ENCODE measurements at places on chromosomes 5 and 9.

DNA sequence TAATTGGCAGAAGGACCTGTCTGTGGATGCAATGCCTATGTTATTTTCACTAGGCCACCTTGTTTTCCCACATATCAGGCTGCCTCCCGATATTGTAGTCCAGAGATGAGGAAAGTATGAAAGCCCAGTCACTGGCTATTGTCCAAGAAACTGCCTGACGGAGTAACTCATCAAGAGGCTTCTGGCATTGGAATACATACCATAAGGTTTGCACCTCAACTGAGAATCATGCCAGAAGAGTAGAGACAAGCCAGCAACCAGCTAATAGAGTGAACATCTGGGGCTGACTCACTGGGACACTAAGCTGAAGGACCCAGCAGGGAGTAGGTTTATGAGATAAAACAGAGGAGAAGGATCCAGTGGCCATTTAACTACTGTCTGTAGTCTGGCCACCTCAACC lies 137.2 kb upstream of the FST start:
- peak; percentile 66 for DNase-seq

GRCh38 chr5:64947031-64947430 lies 178.3 kb downstream of the CWC27 start:
- no peak for DNase-seq

DNA sequence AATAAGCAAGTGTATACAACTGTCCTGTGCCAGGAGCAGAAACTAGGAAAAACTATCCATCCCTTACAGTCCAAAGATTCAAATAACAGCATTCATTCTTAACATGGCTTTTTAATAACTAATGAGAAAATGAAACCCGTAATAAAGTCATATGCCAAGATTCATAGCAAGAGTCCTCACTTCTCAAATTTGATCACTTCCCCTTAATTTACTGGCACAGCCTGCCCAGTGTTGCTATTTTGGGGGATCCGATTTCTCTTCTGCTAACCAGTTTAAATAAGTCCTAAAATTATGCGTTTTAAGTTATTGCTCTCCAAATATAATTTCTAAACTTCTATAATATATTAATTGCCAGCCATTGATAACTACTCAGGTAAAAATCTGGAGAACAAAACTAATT lies 177.0 kb upstream of the PTGER4 start:
- no peak for DNase-seq

DNA sequence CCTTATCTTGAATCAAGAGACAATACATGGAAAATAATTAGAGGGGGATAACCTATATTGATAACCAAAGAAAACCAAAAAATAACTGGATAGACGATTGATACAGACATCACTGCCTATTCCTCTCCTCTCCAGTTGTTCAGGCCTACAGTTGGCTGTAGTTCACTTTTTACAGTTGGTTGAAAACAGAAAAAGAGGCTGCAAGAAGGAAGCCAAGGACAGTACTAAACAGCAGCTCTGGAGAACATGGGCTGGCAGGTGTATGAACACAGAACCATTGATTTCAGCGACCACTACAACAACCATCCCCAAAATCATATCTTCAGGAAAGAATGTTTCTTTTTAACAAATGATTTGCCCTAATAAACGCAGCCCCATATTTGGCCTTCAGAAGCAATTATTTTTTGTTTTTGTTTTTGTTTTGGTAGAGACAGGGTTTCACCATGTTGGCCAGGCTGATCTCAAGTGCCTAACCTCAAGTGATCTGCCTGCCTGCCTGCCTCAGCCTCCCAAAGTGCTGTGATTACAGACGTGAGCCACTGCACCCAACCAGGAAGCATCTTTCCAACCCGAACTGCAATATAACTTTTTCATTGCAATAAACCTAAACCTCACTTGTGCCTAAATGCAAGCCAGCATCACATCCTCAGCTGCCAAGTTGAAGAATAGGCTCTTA lies 64.3 kb downstream of the MLLT3 start:
- DNase-seq = no peak

- DNase-seq = no peak
Measured at GRCh38 chr5:135040034-135040332, 6.0 kb upstream of the PITX1 start.

- no peak for DNase-seq
Measured at GRCh38 chr5:73298772-73299630, 126.0 kb downstream of the TMEM174 start.

GRCh38 chr5:141484641-141485311 lies at the start of gene PCDHGC4:
Gene PCDHGC4, plus strand, starts transcription at chr5:141485030. Its CDS starts 144 bp downstream, at chr5:141485174.
- DNase-seq = no peak

DNA sequence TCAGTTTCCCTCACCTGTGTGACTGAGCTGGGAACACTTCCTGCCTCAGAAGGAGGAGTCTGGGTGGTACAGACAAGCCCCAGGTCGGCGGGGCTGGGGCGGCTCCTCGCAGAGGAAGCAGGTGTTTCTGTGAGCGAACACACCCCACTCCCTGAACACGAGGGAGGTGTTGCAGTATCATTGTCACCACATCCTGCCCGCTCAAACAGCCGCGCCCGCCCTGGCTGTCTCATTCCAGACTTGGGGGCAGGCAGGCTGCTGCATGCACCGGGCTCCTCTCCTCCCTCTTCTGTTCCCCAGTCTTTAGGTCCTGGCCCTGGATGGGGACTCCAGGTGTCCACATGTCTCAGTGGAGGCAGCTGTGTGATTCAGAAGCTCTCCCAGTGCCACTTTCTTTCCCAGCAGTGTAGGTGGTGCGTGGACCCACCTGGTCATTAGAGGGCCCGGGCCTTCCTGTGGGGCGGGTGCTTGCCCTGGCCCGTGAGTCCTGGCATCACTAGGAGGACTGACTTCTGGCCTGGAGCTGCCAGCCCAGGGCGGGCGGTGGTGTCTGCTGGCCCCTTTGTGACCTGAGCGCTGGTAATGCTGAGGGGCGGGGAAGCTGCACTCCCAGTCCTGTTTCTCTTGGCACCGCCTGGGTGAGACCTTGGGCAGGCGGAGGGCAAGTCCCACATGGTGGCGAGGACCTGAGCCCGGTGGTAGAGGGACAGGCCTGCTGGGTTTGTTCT lies 18.3 kb upstream of the PHYHD1 start:
- DNase-seq = no peak

GRCh38 chr9:134590240-134591081 lies 51.1 kb upstream of the COL5A1 start:
- DNase-seq = no peak

DNA sequence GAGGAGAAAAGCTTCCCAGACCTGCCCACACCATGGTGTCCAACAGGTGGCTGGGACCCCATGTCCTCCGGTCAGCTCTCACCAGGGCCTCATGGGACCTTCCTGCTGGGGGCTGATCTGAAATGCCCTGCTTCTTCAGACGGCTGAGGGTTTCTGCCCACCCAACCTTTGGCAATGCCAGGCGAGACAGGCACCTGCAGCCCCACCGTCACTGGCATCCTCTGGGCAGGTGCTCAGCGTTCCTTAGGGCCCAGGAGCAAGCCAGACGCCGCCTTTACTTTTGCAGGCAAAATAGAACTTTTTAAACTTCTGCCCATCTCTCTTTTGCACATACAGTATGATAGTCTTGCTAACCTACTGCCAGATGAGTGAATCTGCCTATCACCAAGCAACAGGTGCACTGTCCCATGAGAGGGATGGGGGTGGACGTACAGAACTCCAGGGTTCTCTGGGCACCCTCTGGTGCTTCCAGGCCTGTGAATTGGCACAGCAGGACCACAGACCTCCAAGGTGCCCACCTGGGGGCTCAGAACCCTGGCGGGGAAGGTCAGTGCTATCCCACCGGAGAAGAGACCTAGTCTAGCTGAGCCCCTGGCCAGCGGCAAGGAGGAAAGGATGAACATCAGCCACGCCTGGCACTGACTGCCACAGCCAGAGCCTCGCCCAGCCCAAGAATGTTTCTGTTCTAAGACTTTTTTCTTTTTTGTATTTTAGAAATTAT lies 7.5 kb downstream of the OBP2B start:
- no peak for DNase-seq

DNA sequence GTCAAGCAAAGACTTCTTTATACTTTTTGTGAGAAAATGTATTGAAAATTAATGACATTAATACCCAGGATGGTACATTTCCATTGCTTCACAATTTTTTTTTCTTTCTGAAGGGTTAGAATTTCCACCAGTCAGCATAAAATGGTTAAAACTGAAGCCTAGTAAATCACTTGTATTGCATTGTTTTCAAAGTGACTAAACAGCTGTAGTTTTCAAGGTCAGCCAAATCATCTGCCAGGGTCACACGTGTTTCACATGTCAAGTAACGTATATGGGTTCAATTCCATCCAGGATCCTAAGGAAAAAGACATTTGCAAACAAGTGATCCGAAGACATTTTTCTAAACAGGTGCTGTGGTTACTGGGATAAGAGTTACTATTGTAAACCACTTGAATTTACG lies 574.2 kb downstream of the RAB3C start:
- DNase-seq = no peak

- no peak for DNase-seq
Measured at GRCh38 chr5:158758675-158759074, 341.0 kb downstream of the EBF1 start.

DNA sequence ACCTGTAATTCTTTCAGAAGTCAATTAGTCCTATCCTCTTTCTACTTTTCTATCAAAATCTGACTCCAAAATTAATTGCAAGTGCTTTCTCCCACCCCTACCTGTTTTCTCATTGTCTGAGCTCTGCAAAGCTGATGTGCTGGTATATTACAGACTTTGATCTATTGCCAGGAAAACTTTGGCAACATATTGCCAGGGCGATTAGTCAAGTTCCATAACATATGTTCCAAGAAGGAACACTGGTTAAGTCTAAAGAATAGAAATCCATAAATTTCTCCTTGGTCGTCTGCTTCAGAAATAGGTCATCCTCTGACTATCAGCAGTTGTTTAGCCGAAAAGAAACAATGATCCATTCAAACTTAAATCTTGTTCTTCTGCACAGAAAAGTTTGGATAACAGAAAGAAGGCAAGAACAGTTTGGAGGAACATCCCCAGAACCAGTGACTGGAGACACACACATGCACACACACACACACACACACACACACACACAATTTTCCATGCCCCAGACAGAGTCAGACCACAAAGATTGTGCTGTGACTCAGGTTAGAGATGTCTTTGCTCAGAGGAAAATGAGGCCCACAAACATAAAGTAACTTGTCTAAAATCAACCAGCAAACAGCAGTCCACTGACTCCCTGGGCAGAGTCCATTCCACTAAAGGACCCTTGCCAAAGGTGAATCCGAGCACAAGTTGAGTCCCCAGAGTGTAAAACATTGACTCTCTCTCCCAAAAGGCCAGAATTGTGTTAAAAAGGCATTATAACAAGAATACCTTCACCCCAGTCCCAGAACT lies 202.1 kb downstream of the DEPDC1B start:
- no peak for DNase-seq

DNA sequence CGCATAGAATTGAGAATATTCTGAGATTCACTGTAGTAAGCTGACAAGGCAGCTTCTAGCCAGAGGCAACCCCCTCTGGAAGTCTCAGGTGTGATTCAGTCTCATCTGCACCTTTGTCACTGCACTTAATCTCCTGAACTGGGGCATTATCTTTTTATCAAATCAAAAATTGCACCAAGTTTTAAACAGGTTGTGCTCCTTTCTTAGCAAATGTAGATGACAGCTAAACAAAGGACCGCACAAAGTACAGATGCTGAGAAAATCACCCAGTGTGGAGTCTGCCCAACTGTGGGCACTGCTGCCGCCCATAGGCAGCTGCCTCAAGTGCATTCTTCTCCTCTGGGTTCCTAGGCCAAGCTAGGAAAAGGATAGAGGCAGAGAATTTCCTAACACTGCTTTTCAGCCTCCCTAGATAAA lies 51.1 kb downstream of the STARD4 start:
- no peak for DNase-seq

DNA sequence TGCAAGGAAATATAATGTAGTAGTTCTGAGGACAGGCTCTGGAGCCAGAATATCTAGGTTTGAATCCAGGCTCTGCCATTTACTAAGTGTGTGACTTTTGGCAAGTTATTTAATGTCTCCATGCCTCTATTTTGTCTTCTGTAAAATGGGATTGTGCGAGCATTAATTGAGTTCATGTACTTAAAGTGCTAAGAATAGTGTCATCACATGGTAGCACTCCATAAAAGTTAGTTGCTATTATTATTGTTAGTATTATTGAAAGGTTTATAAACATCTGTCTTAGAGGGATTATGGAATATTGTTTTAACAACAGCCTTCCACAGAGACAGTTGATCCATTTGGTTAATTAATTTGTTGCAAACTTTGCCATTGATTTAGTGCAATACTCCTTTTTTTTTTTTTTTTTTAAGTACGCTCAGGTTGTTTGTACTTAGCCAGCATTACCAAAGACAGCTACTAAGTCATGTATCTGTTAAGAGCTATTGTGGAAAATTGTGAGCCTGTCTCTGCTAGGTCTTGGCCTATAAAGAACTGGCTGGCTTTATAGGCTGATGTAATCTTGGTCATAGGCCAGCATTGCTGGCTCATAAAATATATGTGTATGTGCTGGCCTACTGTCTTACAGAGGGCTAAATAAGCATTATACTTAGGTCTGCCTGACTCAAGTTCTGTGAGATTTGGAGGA lies 174.7 kb downstream of the WDR70 start:
- no peak for DNase-seq

- DNase-seq = no peak
Measured at GRCh38 chr5:142324136-142324870, 518 bp downstream of the SPRY4 start.

GRCh38 chr5:122118356-122118948 lies 10.9 kb upstream of the ZNF474 start:
- DNase-seq = no peak

GRCh38 chr5:39762761-39763160 lies 338.0 kb upstream of the DAB2 start:
- DNase-seq = no peak

- DNase-seq = no peak
Measured at GRCh38 chr5:13640270-13640669, 304.2 kb downstream of the DNAH5 start.

GRCh38 chr9:121213136-121213806 lies 11.6 kb upstream of the RAB14 start:
- DNase-seq = peak; percentile 54

DNA sequence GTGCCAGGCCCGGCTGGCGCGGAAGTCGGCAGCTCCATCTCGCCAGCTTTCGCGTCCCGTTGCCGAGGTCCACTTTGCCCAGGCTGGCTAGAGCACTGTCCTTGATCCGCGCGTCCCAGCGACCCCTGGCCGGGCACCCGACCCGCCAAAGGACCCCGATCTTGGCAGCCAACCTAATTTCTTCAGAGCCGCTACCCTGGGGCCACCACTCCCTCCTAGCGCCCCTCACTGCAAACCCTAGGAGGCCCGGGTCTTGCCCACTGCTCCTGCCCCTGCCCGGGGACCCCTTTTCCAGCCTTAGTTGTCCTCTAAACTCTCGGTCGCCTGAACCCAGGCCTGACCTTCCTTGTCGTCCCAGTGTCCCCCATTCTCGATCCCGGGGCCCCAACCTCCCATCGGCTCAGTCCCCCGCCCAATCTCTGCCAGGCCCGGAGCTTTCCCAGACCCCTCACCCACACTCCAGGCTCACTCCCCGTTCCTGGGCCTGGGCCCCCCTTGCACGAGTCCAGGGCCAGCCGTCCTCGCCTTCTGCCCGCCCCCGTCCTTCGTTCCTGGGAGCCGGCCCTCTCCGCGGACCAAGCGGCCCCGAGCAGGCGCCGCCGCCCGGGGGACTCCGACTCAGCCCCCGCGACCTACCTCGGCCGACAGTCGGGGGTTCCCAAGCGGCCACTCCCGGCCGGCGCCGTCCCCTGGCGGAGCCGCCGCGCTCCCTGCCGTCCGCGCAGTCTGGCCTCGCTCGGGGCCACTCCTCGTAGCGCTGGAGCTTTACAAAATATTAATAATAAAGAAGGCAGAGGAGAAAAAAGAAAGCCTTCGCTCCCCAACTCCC lies 701 bp upstream of the LMX1B start:
- DNase-seq = no peak

- no peak for DNase-seq
Measured at GRCh38 chr9:111463048-111463447, 21.1 kb downstream of the ECPAS start.

GRCh38 chr5:94702729-94703128 lies 84.3 kb downstream of the SLF1 start:
- DNase-seq = no peak

Data from amniotic stem cell (primary cell).